NK-92 treated with Interleukin-12 subunit alpha and Interleukin-12 subunit beta, amount 100 ng/mL, for 24 hours (cell line): ENCODE measurements at places on chromosomes 5 and 9.

- no peak for DNase-seq
Observed at GRCh38 chr5:94748212-94748611, 129.7 kb downstream of the SLF1 start.

GRCh38 chr5:31232273-31232888, 38.9 kb downstream of the CDH6 start:
- no peak for DNase-seq

- no peak for DNase-seq
Observed at GRCh38 chr9:132531195-132531594, 51.2 kb upstream of the BARHL1 start.

GRCh38 chr5:673831-674629, 19.1 kb downstream of the TPPP start:
- DNase-seq: no peak

GRCh38 chr5:96790961-96791504, 16.7 kb downstream of the ERAP1 start:
- DNase-seq: no peak

GRCh38 chr5:17094830-17095229, 122.6 kb upstream of the BASP1 start:
- DNase-seq: no peak

DNA sequence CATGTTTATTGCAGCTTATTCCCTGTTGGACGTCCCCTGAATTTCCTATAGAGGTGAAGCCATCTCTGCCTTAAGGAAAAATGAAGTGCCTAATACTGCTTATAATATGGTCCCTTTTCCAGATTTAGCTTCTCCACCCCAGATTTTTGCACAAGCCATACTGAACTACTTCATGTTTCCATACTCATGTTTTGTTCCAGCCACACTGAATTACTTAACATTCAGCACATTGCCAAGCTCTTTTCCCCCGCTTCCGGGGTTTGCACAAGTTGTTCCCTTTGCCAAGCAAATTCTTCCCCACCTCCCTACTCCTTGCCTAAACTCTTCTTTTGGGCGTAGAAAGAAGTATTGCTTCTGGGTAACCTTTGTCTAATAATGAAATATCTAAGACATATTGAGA, 1.7 kb upstream of the CNTRL start:
- no peak for DNase-seq

DNA sequence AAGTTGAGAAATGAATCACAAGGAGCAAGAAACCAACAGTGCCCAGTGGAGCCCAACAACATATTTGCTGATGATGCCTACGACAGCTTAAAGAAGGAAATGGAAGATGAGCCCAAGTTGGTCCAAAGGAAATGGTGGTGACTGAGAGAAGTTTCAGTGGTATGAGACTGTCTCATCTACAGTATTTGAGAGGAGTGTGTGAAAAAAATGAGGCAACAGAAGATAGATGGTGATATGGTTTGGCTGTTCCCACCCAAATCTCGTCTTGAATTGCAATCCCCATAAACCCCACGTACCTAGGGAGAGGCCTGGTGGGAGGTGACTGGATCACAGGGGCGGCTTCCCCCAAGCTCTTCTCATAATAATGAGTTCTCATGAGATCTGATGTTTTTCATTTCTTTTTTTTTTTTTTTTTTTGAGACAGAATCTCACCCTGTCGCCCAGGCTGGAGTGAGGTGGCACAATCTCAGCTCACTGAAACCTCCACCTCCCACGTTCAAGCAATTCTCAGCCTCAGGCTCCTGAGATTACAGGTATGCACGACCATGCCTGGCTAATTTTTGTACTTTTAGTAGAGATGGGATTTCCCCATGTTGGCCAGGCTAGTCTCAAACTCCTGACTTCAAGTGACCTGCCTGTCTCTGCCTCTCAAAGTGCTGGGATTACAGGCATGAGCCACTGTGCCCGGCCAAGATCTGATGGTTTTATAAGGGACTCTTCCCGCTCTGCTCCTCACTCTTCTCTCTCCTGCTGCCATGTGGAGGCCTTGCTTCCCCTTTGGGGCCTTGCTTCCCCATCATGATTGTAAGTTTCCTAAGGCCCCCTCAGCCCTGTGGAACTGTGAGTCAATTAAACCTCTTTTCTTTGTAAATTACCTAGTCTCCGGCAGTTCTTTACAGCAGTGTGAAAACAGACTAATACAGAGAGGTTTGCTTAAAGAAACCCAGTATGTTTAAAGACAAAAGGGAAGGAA, 30.2 kb downstream of the EFCAB9 start:
- no peak for DNase-seq

GRCh38 chr5:176789873-176790615, 20.3 kb upstream of the UNC5A start:
- no peak for DNase-seq

GRCh38 chr5:96157077-96157780, 195.6 kb upstream of the ELL2 start:
- no peak for DNase-seq

DNA sequence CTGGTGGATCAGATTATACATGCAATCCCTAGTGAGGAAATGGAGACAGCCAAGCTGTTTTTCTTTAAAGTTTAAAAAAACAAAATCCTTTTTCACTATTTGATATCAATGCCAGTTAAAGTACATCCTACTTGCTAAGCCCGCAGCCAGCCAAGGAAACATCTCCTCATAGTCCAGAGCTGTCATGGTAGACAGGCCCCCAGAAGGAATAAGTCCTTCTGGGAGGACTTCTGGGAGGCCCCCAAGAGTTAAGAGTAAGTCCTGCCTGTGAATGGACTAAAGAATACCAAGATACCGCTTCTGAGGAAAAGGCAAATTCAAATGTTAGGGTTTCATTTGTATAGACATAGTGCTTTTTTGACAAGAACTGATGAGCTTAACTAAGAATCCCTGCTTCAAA, 38.3 kb downstream of the MOCS2 start:
- no peak for DNase-seq

DNA sequence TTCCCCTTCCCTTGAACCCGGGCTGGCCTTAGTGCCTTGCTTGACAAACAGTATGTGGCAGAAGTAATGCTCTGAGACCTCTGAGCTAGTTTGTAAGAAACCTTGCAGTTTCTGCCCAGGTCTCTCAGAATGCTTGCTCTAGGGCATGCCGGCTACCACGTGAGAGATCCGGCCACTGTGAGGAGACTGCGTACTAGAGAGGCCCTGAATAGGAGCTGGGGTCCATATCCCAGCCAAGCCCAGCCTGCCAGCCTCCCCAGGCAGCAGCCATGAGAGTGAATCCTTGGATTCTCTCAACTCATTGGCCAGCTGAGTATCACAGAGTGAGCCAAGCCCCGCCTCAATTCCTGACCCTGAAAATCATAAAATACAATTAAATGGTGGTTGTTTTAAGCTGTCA, 16.0 kb upstream of the COL15A1 start:
- DNase-seq: no peak

GRCh38 chr5:152511531-152512132, 106.6 kb upstream of the NMUR2 start:
- no peak for DNase-seq

- no peak for DNase-seq
Observed at GRCh38 chr5:14767053-14767452, 102.5 kb downstream of the OTULIN start.

- no peak for DNase-seq
Observed at GRCh38 chr9:136060671-136061371, 34.3 kb downstream of the NACC2 start.

DNA sequence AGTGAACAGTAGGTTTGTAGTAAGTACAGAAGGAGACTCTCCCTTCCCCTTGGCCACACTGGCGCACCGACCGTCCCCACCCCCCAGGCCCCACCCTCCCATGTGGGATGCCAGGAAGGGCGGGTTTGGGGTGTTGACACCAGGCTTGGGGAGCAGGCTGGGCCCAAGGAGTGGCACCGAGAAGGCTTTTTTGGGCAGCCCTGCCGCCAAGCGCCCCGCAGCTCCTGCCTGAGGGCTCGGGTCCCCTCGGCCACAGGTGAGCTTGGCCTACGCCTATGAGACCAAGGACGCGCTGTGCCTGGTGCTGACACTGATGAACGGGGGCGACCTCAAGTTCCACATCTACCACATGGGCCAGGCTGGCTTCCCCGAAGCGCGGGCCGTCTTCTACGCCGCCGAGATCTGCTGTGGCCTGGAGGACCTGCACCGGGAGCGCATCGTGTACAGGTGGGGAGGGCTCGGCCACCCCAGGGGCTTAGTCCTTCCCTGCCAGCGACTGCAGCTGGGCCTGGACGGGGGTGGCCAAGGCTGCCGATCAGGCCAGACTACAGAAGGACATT, 7.3 kb downstream of the GRK6 start:
- DNase-seq: no peak

GRCh38 chr5:143231416-143231815, 172.1 kb downstream of the NR3C1 start:
- no peak for DNase-seq

- no peak for DNase-seq
Observed at GRCh38 chr9:21154018-21154608, 12.3 kb downstream of the IFNA21 start.

GRCh38 chr9:16728137-16728508, 142.3 kb downstream of the BNC2 start:
- DNase-seq: no peak

- DNase-seq: no peak
Observed at GRCh38 chr5:137858223-137858916, 9.3 kb upstream of the MYOT start.

GRCh38 chr5:170159101-170159698, 53.5 kb downstream of the FOXI1 start:
- DNase-seq: no peak

DNA sequence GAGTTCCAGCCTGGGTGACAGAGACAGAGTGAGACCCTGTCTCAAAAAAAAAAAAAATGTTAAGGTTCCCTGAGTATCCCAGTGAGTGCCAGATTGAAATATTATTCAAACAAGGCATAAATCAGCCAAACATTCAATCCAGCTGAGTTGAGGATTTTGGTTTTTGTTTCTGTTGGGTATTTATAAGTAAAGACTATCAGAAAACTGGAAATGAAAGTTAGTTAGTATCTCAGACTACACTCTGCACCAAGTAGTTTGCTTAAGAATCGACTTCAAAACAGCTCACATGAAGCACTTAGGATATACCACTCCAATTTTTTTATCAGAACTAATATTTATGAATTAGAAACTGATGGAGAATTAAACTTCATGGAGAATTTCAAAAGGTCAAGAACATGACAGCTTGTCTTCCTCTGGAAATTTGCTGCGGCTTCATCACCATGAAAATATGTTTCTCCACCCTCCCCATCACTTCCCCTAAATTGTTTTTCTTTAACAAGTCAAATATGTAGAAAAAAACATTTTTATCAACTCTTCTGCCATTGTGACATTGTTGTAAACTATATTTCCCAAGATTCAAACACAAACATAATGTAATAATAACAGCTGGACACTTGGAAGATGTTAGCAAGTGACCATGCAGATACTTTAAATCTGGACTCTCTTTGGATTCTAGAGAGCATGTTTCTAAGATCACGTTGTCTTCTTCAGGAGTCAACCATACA, 110.0 kb upstream of the PTGER4 start:
- DNase-seq: no peak

DNA sequence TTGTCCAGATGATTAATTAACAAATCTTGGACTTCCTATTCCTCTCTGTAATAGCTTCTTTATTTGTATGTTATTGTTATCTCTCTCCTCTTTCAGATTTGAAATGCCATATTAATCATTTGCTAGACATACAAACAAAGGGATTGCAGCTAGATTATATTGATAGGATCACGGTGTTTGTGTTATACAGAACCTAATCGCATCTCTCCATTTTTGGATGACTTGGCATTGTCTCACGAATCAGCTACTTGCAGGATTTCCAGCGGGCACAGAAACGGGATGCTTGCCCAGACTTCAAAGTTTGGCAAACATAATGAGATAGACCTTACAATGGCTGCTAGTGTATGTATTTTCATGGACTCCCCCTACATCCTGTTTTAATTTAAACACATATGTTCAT, 368.1 kb downstream of the TLE4 start:
- no peak for DNase-seq

GRCh38 chr5:72837524-72838096, 21.1 kb downstream of the TNPO1 start:
- DNase-seq: no peak

- DNase-seq: no peak
Observed at GRCh38 chr9:92720807-92721535, 43.7 kb downstream of the BICD2 start.

DNA sequence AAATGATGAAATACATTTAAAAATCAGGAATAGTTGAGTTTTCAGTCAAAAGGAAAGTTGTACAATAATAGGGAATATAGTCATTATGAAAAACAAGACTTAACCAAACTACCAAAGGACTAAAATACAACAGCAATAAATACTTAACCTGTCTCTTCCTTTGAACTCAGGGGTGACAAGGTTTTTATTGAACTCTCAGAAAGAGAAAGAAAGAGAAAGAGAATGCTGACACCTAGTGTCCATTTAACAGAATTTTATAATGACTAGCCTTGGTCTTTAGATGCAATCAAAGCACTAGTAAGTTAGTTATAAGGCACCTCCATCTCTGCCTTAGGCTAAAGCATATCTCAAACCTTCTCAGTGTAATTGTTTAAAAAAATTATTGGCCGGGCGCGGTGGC, 47.5 kb downstream of the UIMC1 start:
- DNase-seq: no peak

GRCh38 chr9:127731938-127732337, 3.2 kb downstream of the TOR2A start:
- DNase-seq: no peak

DNA sequence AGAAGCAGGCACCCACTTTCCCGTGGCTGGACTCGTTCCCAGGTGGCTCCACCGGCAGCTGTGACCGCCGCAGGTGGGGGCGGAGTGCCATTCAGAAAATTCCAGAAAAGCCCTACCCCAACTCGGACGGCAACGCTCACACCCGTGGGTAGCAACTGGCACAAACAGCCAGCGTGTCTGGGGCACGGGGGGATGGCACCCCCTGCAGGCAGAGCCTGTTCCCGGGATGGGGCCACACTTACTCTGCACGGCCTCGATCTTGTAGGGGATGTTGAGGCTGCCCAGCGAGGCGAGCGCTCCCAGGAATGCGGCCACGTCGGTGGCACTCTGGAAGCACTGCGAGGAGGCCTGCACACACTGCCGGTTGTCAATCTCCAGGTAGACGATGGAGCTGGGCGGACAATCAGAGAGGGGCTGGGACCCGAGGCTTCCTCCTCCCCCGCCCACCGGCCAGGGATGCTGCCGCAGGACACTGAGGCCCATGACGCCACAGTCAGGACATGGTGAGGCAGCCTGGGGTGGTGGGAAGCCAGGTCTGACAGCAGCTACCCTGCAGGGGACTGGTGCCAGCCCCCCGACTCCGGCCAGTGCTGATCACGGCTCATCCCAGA, 20.2 kb upstream of the SEC16A start:
- no peak for DNase-seq

- DNase-seq: no peak
Observed at GRCh38 chr5:95244479-95244878, 40.4 kb downstream of the MCTP1 start.

- DNase-seq: peak; percentile 34
Observed at GRCh38 chr5:148620696-148621095, 33.6 kb downstream of the HTR4 start.

DNA sequence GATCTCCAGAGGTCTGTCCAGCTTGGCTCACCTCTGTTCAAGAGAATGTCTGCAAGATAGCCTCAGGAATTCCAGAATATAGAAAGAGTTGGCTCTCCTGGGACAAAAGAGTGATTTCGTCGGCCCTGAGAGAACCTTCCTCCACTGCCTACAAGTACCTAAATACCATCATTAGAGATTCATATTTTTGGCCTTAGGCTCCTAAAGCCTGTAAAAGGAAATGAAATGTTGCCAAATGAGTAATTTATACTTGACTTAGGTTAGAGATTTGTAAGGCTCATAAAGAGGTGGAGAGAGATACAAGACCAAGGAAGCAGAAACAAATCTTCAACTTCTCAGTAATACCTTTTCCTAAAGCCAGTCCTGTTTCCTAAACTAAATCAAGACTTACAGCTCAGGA, 146.2 kb downstream of the CCDC192 start:
- no peak for DNase-seq
